ENCODE measurements at places on chromosomes 2 and 18.

DNA sequence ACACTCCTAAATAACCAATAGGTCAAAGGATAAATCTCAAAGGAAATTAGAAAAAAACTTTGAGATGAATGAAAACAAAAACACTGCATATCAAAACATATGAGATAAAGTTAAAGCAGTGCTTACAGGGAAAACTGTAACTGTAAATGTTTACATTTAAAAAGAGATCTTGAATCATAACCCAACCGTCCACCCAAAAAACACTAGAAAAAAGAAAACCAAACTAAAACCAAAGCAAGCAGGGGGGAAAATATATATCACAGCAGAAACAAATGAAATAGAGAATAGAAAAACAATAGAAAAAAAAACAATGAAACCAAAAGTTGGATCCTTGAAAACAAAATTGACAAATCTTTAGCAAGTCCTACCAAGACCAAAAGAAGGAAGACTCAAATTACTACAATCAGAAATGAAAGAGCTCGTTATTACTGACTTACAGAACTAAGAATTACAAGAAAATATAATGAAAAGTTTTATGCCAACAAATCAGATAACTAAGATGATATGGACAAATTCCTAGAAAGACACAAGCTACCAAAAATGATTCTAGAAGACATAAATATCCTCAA, 65.6 kb downstream of the TLK1 start:
- no peak for DNase-seq

DNA sequence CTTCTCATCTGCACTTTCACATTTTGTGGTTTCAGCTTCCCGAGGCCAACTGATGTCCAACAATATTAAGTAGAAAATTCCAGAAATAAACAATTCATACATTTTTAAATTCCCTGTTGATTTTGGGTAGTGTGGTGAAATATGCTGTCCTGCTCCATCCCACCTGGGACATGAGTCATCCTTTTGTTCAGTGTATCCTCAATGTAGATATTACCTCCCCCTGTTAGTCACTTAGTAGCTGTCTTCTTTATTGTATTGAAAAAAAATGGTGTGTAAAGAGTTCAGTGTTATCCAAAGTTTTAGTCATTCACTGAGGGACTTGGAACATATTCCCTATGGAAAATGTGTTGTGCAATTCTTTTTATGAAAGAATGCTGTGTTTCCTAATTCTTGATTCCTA, 348.1 kb downstream of the SOCS6 start:
- no peak for DNase-seq

DNA sequence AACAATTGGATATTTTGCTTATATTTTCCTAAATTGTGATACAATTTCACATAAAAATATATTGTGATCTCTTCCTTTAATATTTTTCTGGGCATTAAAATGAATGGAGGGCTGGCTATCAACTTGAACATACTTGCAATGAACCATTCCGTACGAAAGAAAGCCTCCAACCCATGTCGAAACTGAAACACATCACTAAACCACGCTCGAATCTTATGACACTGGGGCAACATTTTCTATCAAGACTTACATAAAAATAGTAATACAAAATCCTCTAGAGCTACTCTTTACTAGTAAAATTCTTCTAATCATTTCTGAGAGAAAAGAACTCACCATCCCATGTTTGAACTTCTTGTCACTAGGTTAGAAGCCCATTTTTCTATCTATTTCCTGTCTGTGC, 132.8 kb upstream of the DOK6 start:
- no peak for DNase-seq

DNA sequence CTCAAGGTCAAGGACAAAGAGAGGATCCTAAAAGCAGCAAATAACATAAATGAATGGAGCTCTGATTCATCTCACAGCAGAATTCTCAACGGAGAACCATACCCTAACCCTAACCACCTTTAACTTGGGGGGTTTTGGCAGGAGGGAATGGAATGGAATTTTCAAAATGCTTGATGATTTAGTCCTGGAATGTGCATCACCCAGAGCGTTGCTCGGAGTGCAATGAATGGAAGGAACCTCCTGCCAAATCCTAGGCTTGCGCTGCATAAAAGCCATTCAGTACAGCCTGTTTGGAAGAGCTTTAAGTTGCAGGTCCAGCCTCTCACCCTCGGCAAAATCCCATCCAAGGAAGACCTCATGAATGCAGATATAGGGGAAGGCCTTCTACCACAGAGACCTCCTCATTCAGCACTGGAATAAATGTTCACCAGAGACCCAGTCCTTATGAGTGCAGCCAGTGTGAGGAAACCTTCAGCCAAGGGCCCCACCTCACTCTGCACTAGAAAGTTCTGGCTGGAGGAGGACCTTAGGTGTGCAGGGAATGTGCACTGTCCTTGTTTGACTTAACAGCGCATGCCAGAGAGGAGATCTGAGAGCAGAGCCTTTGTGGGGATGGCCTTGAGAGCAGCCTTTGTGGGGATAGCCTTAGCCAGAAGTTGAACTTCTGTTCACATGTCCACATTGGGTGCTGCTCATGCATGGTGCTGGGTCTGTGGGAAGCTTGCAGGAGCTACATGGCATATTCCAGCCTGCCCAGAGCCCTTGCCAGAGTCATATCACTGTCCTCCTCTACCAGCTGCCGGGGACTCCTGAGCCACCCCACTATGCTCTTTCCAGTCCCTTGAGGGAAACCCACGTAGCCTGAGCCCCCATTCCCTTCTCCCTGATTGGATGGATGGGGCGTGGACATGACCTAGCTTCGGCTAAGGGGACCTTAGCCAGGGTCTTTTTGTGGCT, 30.5 kb downstream of the ASB1 start:
- DNase-seq: no peak

- no peak for DNase-seq
Measured at GRCh38 chr2:149800624-149801542, 213.3 kb upstream of the MMADHC start.

DNA sequence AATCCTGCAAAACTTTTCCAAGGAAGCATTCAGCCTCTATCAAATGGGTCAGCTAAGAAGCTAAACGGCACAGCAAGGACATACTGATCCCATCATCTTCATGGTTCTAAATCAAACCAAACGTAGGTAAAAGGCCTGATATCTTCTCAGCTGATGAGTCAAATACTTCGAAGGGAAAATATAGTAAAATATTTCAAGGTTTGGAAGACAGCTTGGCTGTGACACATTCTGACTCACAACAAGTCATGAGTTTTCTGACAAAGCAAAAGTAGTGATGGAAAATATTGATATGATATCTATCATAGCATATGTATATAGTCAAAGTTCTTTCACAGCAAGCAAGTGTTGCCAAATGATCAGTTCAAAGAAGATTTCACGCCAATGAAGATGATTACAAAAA, 31.5 kb downstream of the DOCK10 start:
- DNase-seq: no peak

GRCh38 chr2:106189325-106189724, 4.8 kb downstream of the UXS1 start:
- no peak for DNase-seq

DNA sequence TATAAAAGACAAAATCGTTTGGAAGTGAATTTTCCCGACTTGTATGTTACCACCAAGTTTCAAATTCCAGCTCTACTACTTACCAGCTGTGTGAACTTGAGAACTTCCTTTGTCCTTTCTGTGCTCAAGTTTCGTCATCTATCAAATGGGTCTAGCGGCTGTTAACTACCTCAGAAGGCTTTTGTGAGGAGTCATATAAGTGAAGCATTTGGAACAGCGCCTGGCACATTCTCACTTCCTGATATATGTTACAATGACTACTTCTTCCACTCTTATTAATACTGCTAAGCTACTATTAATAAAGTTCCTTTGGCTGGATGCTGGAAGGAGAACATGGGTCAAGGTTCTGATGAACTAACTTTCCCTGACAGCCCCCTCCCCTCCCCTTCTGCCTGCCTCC, 104.5 kb downstream of the MEIS1 start:
- DNase-seq: no peak

- DNase-seq: no peak
Measured at GRCh38 chr2:43942881-43943280, 52.9 kb downstream of the LRPPRC start.

DNA sequence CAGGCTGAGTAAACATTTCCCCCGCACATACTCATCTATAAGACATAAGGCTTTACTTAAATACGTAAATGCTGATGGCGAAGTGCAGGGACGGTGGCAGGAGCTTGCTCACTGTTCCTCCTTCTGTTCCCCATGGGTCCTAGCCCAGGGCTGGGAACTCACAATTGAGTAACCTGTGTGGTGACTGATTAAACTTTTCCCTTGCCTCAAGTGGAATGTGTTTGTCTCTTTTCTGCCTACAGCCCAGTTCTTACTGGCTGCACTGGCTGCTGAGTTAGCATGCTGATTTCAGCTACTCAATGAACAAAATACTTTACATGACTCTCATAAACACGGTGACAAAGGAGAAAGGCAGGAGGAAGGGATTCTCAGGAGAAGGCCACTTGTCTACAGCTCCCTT, 87.3 kb downstream of the MARCO start:
- DNase-seq: no peak

- no peak for DNase-seq
Measured at GRCh38 chr2:215811409-215812345, 201.7 kb downstream of the MREG start.
